NCI-H2171 treated with DMSO at 0.1 percent for 48 hours (cell line): ENCODE measurements at places on chromosomes 16 and 17.
A peak's percentile ranks its signal among the peaks of the same experiment; 100 is the strongest.

DNA sequence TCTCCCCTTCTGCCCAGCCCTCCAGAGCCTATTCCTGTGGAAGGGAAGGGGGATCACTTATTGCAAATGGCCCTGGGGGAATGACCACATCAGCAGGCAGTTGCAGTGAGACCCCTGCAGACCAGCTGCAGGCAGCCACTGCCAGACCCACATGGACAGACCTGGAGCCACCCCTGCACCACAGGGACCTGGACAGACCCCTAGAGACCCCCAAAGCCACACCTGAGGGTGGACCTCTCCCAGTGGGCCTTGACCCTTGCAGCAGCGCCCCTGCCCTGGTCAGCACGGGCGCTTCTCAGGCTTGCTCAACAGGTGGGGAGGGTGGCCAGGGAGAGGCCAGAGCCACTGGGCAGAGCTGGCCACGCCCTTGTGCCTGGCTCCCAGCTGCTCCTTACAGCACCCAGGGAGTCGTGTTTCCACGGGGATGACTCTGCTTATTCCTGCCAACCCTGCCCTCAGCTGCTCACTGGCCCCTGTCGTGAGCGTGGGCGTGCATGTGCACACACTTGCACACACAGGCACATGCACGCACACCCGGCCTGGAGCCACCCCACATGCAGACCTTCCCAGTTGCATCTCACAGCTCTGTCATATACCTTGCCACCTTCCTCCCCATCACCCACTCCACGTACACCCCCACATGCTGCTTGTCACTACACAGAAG, 1.3 kb upstream of the SCN4A start:
- no peak for DNase-seq

DNA sequence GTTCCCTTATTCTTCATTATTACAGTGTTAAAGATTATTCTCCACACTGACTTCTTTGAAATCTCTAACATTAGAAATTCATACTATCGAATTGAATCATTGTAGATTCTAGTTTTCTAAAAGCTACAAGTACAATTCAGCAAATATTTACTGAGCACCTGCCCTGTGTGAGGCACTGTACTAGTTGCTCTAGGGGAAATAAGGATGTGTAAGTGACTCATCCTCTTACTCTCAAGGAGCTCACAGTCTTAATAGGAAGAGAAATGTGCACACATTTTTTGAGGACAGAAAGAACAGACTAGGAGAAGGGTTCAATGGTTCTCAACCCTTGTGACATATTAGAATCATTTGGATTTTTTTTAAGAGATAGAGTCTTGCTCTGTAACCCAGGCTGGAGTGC, 7.7 kb upstream of the SLFN12L start:
- DNase-seq: no peak

DNA sequence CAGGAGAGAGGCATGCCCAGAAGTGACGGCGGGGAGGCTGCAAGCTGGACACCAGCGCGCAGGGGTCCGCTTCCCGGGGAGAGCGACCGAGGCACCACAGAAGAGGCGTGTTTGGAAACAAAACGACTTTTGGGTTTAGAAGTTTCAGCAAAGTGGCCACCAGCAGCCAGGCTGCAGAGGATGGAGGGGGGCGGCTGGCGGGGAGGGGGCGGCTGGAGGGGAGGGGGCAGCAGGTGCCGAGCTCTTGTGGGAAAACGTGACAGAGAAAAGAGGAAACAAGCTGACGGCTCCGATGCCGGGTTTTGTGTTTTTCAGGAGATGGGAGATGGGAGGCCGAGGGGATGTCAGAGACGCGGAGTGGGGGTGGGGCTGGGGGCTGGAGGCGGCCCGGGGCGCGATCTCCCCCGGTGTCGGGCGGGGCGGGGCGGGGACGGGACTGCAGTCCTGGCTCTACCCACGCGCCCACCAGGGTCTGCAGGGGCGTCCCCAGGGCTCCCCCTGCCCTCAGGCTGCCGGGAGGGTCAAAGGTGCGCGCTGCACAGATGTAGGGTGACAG, 32.1 kb upstream of the RPH3AL start:
- DNase-seq: no peak

- peak; percentile 16 for DNase-seq
Measured at GRCh38 chr16:47258874-47259461, 115.2 kb upstream of the NETO2 start.

DNA sequence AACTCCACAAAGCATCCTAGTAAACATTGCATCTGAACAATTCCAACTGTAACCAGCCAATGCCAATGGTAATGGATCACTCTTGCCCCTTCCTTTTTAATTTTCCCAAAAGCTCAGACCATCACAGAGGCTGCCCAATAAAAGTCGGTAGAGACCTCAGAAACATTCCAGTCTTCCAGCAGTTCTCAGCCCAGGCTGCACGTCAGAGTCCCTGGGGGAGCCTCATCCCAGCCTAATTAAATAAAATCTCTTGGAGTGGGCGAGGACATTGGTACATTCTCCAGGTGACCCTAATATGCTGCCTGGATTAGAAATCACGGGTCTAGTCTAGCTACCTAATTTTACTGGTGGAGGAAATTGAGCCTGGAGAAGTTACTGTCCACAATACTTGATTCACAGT, 117.1 kb upstream of the MYOCD start:
- DNase-seq: no peak

GRCh38 chr17:20087538-20088250, 78.5 kb downstream of the SPECC1 start:
- no peak for DNase-seq

GRCh38 chr16:70695331-70696070, 9.6 kb upstream of the MTSS2 start:
- peak; percentile 13 for DNase-seq

GRCh38 chr17:30352240-30352814, 18.5 kb upstream of the TMIGD1 start:
- DNase-seq: no peak

- no peak for DNase-seq
Measured at GRCh38 chr17:57653279-57653678, 91.8 kb downstream of the CCDC182 start.

- peak; percentile 95 for DNase-seq
Measured at GRCh38 chr16:85436636-85437165, 176.4 kb upstream of the GSE1 start.

DNA sequence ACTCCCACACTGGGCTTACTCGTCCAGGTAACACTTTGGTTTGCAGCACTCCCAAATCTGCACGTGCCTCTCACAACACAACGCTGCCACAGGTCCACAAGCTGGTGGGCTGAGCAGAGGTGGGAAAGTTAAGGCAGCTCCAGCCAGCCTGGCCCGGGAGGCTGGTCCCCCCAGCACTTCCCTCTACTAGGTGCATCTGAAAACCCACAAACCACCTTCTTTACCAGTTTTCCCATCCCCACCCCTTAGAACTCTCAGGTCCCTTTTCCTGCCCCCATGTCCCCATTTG, 1.4 kb upstream of the GAA start:
- no peak for DNase-seq

DNA sequence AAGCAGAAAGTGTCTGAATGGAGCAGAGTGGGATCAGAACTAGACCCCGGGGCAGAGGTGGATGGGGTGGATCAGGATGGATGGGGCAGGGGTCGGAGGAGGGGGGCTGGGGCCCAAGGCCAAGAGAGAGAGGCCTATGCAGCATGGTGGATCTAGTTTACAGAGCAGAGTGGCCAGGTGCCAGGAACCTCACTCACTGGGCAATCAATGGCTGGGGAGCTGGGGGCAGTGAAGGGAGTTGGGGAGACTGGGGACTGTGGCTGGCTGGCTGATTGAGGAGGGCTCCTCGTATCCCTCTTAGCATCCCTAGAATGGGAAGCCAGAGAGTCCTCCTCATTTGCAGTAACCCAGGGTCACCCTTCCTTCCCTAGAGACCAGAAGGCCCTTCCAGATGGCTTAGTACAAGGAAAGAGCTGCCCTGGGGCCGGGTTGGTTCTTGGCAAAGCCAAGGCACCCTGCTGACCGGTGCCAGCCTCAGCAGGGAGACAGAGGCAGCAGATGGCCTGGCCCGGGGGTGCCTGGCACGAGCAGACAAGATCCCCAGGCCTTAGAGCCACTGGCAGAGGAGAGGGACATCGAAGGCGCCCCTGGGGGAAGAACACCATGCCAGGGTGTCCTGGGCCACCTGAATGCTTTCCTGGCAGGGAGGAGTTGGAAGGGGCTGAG, 36.8 kb downstream of the SRCIN1 start:
- DNase-seq: no peak

DNA sequence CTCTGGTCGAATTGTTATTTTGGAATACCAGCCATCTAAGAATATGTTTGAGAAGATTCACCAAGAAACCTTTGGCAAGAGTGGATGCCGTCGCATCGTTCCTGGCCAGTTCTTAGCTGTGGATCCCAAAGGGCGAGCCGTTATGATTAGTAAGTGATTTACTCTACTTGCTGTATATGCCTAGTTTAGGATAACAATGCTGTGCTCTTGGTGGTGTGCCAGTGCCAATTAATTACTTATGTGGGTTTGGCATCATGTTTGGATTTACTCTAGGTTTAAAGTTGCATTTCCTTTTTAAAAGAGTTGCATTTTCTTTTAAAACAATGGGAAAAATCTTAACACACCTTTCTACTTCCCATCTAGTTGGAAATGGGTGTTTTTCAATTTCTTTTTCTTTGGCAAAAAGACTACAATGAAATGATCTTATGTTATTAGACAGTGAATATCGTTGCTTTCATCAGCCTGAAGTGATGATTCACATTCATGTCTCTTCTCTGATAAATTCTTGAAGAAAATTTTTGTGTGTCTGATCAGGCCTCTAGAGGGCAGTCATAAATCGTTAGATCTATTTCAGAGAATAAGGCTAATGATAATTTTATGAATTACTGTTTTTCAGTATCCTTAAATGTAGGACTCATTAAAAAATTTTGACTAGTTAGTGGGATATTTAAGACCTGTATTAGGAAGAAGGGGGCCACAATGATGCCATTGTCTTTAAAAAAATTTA, 5.6 kb downstream of the SF3B3 start:
- DNase-seq: peak; percentile 18

DNA sequence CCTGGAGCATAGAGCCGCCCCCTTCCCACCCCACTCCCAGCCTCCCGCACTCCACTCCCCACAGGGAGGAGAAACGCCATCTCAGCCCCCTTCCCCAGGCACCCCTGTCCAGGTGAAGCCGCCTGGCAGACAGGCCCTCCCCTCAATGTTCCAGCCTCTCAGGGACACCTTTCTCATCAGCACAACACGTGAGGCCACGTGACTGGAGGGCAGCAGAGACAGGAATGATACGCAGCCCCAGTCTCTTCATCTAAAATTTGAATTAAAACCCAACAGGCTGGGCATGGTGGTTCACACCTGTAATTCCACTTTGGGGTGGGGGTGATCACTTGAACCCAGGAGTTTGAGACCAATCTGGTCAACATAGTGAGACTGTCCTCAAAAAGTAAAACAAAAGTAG, 20.2 kb upstream of the AATK start:
- DNase-seq: no peak

DNA sequence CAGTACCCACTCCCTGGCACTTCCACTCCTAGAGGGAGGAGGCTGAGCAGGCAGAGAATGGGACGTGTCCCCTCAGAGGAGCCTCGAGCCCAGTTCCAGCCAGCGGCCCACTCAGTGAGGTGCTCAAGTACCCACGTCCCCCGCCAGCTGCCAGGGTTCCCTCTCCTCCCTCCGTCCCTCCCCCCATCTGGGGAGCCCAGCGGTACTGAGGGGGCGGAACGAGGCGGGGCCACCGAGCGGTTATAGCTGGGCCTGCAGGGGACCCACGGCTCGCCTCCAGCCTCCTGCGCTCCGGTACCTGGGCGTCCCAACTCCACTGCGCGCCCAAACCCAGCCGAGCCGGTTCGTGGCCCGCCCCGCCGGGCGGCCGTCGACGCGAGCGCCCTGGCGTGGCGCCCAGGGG, at the start of gene NPW:
Gene NPW (plus strand): TSS at position 268 of the 403 bp plus-strand sequence.
- DNase-seq: peak; percentile 69

GRCh38 chr16:11562411-11562810, 24.3 kb downstream of the LITAF start:
- no peak for DNase-seq

DNA sequence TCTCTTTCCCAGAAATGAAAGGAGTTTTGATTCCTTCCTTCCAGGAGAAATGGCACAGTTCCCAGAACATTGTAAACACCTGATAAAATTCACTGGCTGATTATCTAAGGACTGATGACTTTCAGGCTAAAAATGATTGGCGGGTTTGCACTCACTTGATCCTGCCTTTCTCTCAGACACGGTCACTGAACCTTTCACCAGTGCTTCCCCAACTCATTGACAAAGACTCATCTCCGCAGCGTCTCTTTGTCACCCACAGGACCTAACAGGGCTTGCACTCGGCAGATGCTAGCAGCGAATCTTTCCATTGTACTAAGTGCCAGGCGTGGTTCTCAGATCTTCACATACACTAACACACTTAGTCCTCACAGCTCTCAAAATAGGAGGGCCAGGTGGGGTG, 7.3 kb upstream of the DHRS7C start:
- no peak for DNase-seq
